ENCODE measurements at places on chromosomes 13 and 19. TPM values are rescaled to one million over a fixed set of nuclear protein-coding genes. Genes with fewer than 3 reads are reported as not detected.

DNA sequence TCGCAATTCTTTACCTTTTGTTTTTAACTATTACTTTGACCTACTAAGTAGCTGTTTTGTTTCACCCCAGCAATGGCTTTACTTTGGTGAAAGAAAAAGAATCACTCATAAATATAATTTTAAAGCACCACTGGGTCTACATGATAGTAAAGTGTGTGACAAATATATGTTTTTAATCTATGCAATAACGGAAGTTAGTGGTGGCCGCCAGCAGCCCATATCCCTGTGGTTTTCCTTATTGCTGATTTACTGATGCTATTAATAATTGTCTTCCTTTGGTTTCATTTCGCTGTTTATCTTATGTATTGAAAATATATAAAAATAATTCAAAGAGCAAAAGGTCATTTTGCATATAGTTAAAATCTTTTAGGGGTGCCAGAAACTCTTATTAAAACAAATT is 491.3 kb downstream of the DIAPH3 start:
- H3K4me3 ChIP-seq = no peak overlapping the region
- H3K27me3 ChIP-seq = no peaks in the 10 kb centered on the region
- no peak for DNase-seq
- H3K27ac ChIP-seq = no peak overlapping the region

GDF15 gene
- 3.2 TPM for total RNA-seq

GRCh38 chr13:32887617-32888016 is 128.6 kb upstream of the KL start:
- H3K27me3 ChIP-seq = no peaks in the 10 kb centered on the region
- H3K4me1 ChIP-seq = peaks cover 12% of the 10 kb centered on the region
- no peak for DNase-seq
- H3K4me3 ChIP-seq = no peak overlapping the region

DNA sequence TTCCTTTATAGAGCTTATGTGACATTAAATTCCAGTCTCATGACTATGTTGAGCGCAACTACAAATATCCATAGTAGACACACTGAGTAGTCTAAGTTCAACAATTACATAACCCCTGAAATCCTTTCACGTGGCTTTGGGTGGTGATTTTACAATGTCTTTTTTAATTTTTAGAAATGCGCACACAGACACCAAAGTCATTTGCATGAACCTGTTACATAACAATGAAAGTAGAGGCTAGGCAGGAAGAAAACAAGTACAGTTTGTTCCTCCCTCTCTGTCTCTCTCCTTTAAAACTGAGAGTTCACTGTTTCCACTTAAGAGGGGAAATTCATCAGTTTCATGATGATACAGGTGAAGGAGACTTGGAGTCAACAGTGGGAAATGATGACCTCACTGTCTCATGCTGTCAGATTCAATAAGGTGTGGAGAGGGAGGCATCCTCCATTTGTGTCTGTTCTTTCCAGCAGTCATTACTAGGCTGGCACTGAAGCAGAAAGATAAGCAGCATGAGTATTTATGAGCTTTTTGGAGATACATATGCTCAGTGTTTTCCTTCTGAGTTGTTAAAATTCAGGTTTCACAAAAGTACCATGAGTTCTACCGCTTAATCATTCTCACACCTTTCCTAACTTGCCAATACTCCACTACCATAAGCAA is 201.8 kb downstream of the LHFPL6 start:
- H3K27ac ChIP-seq = peak overlapping the region; percentile 32
- peaks cover 56% of the 10 kb centered on the region for H3K4me1 ChIP-seq
- H3K4me3 ChIP-seq = no peak overlapping the region
- no peaks in the 10 kb centered on the region for H3K27me3 ChIP-seq
- DNase-seq = no peak
- H3K36me3 ChIP-seq = peaks cover 1% of the 10 kb centered on the region

DNA sequence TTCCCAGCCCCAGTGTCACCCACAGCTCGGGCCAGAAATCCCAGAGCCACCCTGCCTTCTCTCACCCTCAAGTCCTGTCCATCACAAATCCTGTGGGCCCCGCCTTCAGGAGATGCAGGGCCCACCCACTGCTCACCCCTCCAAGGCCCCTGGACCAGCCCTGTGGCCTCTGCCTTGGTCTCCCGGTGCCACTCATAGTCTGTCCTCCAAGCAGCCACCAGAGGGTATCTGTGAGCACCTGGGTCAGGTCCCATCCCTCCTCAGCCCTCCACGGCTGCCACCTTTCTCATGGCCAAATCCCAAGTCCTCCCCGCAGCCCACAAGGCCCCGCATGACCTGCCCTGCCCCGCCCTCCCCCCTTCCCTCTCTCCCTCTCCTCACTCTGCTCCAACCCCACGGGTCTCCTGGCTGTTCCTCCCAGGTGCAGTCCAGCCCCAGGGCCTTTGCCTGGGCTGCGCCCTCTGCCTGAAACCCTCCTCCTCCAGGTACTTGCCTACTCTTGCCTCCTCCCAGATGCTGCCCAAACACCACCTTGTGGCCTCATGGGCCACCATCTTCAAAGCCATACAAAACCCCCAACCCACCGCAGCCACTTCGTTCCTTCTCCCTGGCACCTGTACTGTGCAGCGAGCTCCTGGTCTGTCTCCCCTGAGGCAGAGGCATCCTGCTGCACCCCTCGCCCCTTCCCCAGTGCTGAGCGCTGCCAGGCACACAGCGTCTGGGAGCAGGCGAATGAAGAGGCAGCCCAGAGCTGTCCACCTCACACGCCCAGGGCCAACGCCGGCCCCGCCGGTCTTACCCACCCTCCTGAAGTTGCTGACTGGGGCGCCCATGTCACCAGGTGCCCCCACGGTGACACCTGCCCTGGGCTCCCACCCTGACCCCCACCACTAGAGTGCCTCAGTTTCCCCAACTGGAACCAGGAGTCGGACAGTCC is 13.2 kb upstream of the UQCR11 start:
- H3K4me3 ChIP-seq = no peak overlapping the region
- DNase-seq = no peak
- H3K4me1 ChIP-seq = peaks cover 5% of the 10 kb centered on the region
- peaks cover 44% of the 10 kb centered on the region for H3K36me3 ChIP-seq
- H3K27me3 ChIP-seq = no peaks in the 10 kb centered on the region
- H3K27ac ChIP-seq = no peak overlapping the region

DNA sequence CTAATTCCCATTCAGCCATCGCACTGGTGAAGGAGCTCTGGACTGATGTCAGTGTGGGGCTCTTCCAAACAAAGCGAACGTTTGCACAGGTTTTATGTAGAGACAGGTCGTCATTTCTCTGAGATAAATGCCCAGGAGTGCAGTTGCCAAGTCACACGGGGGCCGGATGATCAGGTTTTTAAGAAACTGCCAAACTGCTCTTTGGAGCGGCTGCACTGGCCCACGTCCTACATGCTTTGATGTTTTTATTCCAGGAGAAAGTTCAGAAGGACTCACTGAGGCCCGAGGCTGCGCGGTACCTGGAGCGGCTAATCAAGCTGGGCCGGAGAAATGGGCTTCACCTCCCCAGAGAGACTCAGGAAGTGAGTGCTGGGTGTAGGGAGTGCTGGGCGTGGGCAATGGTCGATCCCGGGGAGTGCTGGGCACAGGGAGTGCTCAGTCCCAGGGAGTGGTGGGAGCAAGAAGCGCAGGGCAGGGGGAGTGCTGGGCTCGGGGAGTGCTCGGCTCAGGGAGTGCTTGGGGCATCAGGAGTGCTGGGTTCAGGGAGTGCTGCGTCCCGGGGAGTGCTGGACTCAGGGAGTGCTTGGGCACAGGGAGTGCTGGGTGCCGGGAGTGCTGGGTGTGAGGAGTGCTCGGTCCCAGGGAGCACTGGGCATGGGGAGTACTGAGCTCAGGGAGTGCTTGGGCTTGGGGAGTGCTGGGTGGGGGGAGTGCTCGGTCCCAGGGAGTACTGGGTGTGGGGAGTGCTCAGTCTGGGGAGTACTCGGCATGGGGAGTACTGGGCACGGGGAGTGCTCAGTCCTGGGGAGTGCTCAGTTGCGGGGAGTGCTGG is 10.7 kb downstream of the THOP1 start:
- H3K27me3 ChIP-seq = no peaks in the 10 kb centered on the region
- no peak overlapping the region for H3K27ac ChIP-seq
- no peak for DNase-seq
- H3K36me3 ChIP-seq = peaks cover 27% of the 10 kb centered on the region

DNA sequence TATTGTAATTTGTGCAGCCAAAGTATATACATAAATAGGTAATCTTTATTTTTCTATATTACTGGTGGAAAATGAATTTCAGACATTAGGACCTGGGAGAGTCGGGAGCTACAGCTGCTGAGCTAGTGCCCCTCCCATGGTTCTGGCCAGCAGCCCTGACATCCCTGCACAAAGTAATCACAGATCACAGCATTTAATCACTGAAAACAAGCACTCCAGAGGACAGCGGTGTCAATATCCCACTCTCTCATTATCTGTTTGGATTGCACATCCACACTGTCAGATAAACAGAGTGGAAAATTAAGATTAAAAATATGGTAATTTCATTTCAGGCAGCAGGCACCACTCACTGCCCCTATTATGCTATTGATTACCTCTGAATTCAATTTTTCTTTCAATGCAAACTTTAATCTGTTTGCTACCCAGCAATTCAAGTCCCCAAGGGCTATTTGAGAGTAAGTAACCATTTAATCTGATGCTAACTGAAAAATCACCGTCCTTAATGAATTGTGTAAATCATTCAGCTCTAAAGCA is 254.1 kb upstream of the SOX21 start:
- no peak overlapping the region for H3K4me3 ChIP-seq
- H3K36me3 ChIP-seq = no peaks in the 10 kb centered on the region
- peaks cover 92% of the 10 kb centered on the region for H3K27me3 ChIP-seq
- peaks cover 8% of the 10 kb centered on the region for H3K4me1 ChIP-seq

DNA sequence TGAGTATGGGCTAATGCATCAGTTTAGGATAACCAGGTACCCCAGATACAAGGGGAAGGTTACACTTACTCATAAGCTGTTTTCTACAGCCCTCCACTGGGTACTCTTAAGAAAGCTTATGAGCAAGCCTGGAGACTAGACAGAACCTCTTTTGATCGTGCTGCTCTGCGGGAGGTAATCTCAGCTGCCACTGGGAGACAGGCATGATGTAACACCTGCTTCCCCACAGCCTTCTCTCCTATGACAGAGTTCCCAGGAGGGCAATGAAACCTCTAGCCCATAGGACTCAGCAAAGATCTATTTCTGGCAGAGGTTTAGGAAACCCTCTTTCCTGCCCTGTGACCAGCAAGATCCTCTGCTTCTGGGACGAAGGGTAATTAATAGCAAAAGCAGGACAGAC is 65.6 kb downstream of the WASF3 start:
- no peak overlapping the region for H3K27ac ChIP-seq
- no peak for DNase-seq
- H3K4me3 ChIP-seq = no peak overlapping the region
- no peaks in the 10 kb centered on the region for H3K27me3 ChIP-seq
- H3K36me3 ChIP-seq = peaks cover 47% of the 10 kb centered on the region

DNA sequence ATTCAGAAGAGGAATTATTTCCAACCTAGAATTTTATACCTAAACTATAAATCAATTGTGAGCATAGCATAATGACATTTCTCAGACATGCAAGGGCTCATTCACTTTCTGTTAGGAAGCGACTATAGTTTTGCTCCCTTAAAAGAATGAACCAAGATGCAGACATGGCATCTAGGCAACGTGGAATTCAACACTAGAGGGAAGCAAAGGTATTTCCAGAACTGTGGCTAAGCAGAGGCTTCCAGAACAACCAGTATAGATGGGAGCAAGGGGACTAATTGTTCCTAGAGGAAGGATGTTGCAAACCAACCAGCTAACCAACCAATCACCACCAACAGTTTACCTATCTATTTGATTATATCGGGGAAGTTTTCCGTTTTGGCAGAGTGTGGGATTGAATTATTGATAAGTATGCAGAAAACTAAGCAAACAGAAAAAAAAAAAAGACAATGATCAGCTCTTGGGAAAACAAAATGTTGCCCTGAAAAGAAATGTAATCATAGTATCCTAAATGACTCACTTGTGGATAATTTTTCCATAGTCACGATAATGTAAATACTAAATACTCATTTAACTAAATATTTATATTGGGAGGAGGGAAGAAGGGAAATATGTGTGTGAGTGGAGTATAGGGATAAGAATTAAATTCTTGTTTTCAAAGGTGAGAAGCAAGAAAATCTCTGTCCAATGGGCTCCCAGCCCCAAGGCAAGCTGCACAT is 21.1 kb downstream of the ARL11 start:
- no peak for DNase-seq
- no peaks in the 10 kb centered on the region for H3K27me3 ChIP-seq
- H3K36me3 ChIP-seq = no peaks in the 10 kb centered on the region
- H3K27ac ChIP-seq = no peak overlapping the region
- H3K4me3 ChIP-seq = no peak overlapping the region
- H3K4me1 ChIP-seq = no peaks in the 10 kb centered on the region

CNFN gene
- 1.5 TPM for total RNA-seq

DNA sequence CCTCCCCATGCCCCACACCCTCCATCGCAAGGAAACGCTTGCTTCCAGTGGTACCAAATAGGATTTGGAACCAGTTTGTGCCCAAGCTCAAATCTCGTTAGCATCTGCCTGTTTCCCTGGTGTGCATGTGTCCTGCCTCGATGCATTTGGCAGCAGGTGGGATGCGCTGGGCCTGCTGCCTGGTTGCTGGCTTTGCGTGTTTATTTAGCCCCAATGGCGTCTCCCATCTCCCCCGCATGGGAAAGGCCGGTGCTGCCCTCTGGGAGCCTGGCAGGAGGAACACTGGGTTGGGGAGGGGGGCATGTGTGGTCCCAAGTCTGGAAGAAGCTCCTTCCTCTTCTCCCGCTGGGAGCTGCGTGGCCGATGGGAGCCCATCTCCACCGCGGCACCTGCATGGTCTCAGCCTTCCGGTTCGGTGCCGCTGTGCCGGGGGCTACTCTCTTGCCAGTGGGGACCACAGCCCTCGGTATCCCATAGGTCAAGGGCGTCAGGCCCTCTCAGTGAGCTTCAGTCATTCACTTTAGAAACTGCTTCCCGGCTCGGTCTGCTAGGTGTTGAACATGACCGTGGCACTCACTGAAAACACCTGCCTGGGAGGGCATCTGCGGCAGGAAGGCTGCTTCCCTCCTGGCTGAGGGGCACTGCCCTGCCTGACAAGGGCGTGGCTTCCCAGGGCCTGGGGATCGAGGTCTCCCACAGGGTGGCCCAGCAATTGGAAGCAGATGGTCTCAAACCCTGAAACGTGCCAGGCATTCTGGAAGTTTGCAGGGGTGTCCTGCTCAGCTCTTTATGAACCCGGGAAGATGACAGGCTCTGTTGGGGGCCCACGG is 11.8 kb upstream of the F7 start:
- peaks cover 6% of the 10 kb centered on the region for H3K4me1 ChIP-seq
- H3K4me3 ChIP-seq = no peak overlapping the region
- H3K27me3 ChIP-seq = no peaks in the 10 kb centered on the region
- H3K27ac ChIP-seq = no peak overlapping the region
- no peak for DNase-seq

CRLF1 gene
- total RNA-seq = 1.0 TPM

- DNase-seq = no peak
- no peak overlapping the region for H3K4me3 ChIP-seq
- H3K27me3 ChIP-seq = peaks cover 41% of the 10 kb centered on the region
- H3K4me1 ChIP-seq = peaks cover 8% of the 10 kb centered on the region
Measured at GRCh38 chr19:40528078-40528477, 48.6 kb upstream of the SHKBP1 start.

GRCh38 chr13:97627566-97627965 is 193.6 kb downstream of the RAP2A start:
- no peaks in the 10 kb centered on the region for H3K36me3 ChIP-seq
- no peak overlapping the region for H3K27ac ChIP-seq
- DNase-seq = no peak
- peaks cover 6% of the 10 kb centered on the region for H3K4me1 ChIP-seq
- H3K4me3 ChIP-seq = no peak overlapping the region

GRCh38 chr13:35978607-35979316 is 152.4 kb downstream of the DCLK1 start:
- no peaks in the 10 kb centered on the region for H3K27me3 ChIP-seq
- H3K4me3 ChIP-seq = no peak overlapping the region
- peak; percentile 58 for DNase-seq
- peak overlapping the region; percentile 0 for H3K27ac ChIP-seq

ZNF135 gene
- 12.5 TPM for total RNA-seq

Data from mesothelial cell of epicardium (in vitro differentiated cells).